ENCODE measurements at places on chromosomes 3 and 15.

- no peak for DNase-seq
Observed at GRCh38 chr3:8942115-8942514, 21.2 kb downstream of the RAD18 start.

- DNase-seq = no peak
Observed at GRCh38 chr15:92151741-92152140, 241.9 kb upstream of the ST8SIA2 start.

GRCh38 chr15:88002706-88003105, 253.8 kb downstream of the NTRK3 start:
- no peak for DNase-seq

DNA sequence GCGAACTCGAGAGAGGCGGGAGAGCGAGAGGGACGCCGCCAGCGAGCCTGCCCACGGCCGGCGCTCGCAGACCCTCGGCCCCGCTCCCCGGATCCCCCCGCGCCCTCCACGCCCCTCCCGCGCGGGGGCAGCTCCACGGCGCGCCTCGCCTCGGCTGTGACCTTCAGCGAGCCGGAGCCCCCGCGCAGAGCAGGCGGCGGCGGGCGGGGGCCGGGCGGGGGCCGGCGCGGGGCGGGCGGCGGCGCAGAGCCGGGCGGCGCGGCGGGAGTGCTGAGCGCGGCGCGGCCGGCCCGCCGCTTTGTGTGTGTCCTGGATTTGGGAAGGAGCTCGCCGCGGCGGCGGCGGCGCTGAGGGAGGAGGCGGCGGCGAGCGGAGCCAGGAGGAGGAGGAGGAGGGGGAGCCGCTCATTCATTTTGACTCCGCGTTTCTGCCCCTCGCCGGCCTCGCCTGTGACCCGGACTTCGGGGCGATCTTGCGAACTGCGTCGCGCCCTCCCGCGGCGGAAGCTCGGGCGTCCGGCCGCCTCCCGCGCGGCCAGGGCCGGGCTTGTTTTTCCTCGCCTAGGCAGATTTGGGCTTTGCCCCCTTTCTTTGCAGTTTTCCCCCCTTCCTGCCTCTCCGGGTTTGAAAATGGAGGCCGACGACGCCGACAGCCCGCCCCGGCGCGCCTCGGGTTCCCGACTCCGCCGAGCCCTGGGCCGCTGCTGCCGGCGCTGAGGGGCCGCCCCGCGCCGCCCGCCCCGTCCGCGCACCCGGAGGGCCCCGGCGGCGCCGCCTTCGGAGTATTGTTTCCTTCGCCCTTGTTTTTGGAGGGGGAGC, 524 bp downstream of the IGF1R start:
- DNase-seq = peak; percentile 69

DNA sequence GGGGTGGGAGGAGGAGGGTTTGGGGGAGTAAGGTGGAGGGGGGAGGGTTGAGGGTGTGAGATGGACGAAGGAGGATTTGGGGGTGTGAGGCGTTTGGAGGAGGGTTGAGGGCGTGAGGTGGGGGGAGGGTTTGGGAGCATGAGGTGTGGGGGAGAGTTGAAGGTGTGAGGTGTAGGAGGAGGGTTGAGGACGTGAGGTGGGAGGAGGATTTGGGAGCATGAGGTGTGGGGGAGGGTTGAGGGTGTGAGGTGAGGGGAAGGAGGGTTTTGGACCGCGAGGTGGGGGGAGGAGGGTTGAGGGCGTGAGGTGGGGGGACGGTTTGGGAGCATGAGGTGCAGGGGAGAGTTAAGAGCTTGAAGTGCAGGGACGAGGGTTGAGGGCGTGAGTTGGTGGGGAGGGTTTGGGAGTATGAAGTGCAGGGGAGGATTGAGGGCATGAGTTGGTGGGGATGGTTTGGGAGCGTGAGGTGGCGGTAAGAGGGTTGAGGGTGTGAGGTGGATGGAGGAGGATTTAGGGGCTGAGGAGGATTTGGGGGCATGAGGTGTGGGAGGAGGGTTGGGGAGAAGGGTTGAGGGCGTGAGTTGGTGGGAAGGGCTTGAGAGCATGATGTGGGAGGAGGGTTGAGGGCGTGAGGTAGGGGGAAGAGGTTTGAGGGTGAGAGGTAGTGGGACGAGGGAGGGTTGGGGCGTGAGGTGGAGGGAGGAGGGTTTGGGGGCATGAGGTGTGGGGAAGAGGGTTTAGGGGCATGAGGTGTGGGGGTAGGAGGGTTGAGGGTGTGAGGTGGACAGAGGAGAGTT, 1.2 kb downstream of the MLF1 start:
- DNase-seq = peak; percentile 19

GRCh38 chr3:134274571-134274970, 23.9 kb upstream of the RYK start:
- DNase-seq = no peak

GRCh38 chr3:174441588-174442301, 417.4 kb upstream of the NAALADL2 start:
- DNase-seq = no peak

- DNase-seq = no peak
Observed at GRCh38 chr3:171383206-171384018, 76.8 kb downstream of the TNIK start.

DNA sequence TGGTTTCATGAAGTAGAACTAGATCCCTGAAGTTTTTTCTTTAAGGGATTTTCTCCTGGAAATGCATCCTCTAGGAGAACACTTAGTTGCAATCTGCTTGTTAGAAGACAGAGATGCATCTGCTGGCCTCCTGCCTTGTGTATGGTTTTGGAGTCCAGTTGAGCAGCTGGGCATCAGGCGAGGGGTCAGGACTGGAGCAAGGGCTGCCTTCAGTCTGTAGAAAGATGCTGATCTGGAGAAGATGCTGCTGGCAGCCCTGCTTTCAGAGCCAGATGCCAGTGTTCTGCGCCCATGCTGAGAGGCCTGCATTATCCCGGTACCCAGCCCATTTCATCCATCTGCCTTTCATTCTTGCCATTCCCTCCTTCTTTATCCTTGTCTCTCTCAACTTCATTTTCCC, 77.4 kb downstream of the CHCHD6 start:
- DNase-seq = no peak

- DNase-seq = no peak
Observed at GRCh38 chr3:189820365-189820720, 189.2 kb downstream of the TP63 start.
